Stimulated activated CD4-positive, alpha-beta T cell treated with anti-CD3 and anti-CD28 coated beads, TNF-alpha, amount 100 ng/mL, for 1 hour (primary cell): ENCODE measurements at places on chromosomes 3 and 15.

- DNase-seq = no peak
These were observed 759 bp downstream of the AMOTL2 start for GRCh38 chr3:134373271-134374104.

DNA sequence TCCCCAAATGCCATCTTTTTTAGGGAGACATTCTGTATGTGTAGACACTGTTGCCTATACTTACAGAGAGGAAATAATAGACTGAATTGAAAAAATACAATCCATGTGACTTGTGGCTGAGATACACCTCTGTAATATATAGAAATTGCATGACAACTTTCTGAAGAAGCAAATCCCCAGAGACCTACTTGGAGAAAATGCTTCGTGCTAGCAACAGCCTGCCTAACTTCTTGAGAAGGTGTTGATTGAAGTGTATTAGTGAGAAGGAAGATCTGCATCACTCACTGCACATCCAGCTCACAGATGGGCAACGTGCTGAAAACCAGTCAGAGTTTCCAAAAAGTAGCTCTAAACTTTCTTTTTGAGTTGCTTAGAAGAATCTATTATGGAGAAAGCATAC lies 404.1 kb downstream of the EPHB1 start:
- no peak for DNase-seq

- no peak for DNase-seq
These were observed 316.5 kb upstream of the ICE2 start for GRCh38 chr15:60795471-60795870.

DNA sequence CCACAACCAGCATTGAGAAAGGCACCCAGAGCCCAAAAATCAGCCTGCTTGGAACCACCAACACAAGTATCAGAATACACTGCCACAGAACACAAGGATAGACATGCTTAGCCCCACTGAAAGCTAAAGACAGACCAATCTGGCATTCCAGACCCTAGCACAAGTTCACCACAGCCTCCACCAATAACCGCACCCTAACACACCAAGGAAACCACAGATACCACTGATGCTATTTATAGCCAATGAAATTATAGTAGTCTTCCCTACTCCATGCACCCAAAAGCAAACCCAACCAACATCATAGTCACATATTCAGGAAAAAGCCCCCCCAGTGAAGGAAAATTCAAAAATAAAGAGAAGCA lies 83.9 kb upstream of the STT3B start:
- DNase-seq = no peak
